Activated T-cell treated with anti-CD3 and anti-CD28 coated beads for 1 hour (primary cell): ENCODE measurements at places on chromosomes 1 and 21.

DNA sequence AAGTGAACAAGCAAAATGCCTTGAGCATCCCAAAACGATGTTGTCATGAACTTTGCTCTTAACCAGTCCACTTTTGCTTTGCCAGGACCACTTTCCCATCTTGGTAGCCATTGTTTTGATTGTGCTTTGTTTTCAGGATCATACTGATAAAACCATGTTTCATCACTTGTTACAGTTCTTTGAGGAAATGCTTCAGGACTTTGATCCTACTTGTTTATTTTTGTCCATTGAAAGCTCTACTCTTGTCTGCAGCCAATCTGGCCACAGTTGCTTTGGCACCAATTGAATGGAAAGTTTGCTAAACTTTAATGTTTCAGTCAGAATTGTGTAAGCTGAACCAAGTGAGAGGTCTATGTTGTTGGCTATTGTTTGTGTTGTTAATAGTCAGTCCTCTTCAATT lies 12.8 kb downstream of the PLPPR4 start:
- DNase-seq = no peak

DNA sequence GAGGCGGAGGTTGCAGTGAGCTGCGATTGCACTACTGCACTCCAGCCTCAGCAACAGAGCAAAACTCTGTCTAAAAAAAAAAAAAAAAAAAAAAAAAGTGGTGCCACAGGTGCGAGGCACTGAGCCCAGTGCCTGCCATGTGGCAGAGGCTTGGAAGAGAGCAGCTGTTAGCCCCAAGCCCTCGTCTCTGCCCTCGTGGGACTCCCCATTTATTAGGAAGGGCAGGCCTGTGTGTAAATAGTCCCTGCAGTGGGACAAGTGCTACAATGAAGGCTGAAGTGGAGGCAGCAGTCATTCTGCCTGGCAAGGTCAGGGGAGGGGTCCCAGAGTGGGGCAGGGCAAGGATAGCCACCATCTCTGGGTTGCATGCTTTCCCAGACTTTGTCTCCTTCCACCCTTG lies 6.5 kb downstream of the RPS6KA1 start:
- no peak for DNase-seq

GRCh38 chr1:45411510-45411899 lies 71.3 kb upstream of the MUTYH start:
- no peak for DNase-seq

DNA sequence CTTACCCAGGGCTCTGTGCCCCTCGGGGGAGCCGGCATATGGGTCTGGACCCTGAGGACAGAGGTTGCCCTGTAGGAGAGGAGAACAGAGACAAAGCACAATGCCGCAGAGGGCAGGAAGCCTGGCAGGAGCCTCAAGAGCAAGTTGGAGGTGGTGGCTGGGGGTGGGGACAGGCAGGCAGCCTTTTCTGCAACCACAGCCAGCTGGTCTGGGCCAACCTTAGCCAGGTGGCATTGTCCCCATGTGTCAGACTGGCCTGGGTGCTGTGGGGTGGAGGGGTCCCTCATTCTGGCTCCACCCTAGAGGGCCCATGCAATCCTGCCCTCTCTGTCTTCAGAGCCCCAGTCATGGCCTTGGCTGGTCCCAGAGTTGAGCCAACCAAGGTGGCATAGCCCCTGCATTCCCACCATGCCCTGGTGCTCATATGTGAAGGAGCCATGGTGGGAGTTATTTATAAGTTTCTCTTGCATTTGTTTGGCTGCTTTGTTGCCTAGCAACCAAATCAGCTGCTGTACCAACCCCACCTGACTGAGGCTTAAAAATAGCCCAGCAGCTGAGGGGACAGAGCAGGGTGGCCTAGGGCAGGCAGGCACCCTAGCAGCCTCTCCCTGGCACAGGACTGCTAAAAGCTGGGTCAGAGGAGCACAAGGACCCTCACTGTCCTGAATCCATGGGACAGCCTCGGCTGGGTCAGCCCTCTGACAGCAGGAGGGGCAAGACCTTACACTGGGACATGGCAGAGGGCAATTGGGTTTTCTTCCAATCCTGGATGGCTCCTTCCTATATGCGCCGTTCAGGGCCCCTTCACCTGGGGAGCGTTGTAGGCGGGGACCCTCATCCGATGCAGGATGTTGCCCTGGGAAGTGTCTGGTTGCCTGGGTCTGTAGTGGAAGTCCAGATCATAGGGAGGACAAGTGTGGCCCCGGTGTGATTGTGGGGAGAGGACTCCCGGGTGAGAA lies 19.5 kb downstream of the MAP7D1 start:
- no peak for DNase-seq

DNA sequence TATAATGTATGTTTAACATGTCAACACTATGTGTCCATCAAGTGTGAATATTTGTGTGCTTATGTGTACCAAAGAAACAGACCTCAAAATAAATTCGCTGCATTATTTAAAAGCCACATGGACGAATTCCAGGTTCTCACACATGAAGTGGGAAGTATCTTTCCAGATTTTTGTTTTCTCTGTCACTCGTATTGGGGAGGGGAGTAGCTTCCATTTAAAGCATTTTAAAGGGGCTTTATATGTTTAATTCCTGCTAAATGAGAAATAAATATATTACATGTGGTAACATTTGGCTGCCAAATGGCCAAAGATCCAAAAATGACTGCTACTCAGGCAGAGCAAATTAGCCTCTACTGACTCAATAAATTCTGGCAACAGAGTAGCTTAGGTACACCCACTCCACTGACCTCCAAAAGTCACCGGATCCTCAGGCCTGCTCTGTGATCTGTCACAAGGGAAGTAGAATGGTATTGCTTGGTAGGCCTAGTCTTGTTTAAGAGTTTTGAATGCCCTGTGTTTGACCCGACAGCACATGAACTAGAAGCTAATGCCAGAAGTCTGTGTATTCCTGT lies 178.1 kb downstream of the ZP4 start:
- no peak for DNase-seq
